ENCODE measurements at places on chromosomes 16 and 17. TPM values are rescaled to one million over a fixed set of nuclear protein-coding genes. Genes with fewer than 3 reads are reported as not detected.

Gene EFNB3
- 0.90 TPM for total RNA-seq

Gene PDK2
- total RNA-seq, result 37.8 TPM

Gene TOM1L1
- 3.8 TPM for total RNA-seq

Gene TBX4
- not detected for total RNA-seq

Gene FBXO39
- 0.57 TPM for total RNA-seq

Gene SCGB1C2
- total RNA-seq, result not detected

GRCh38 chr17:47843391-47843730 is 2.3 kb upstream of the SCRN2 start:
- no peak for DNase-seq

DNA sequence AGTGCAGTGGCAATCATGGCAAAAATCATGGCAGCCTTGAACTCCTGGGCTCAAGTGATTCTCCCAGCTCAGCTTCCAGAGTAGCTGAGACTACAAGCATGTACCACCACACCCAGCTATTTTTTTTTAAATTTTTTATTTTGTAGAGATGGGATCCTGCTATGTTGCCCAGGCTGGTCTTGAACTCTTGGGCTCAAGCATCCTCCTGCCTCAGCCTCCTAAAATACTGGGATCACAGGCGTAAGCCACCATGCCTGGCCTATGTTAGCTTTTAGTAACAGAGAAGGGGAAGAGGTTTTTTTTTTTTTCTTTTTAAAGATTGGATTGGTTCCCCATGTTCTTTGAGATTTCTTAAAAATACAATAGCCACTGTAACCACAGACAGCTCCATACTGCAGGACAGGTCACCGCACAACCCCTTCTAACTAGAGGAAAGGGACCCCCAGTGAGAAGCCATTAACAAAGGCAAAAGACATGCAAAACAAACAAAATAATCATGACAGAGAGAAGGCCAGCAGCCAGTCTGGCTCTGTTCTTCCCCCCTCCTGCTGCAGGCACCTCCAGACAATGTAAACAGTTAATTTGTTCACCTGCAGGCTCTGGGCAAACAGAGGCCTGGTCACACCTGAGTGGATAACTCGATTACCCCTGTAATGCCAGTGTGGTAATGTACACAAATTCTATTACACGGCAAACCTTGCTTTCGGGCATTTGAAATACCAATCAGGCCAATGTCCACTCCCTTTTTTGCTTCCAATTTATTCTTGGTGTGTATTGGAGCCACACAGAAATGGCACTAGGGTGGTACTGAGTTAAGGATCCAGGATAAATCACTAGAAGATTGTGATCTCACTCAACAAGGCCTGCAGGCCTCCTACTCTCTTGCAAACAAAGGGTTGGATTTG is 52.9 kb downstream of the SNX11 start:
- DNase-seq, result no peak

DNA sequence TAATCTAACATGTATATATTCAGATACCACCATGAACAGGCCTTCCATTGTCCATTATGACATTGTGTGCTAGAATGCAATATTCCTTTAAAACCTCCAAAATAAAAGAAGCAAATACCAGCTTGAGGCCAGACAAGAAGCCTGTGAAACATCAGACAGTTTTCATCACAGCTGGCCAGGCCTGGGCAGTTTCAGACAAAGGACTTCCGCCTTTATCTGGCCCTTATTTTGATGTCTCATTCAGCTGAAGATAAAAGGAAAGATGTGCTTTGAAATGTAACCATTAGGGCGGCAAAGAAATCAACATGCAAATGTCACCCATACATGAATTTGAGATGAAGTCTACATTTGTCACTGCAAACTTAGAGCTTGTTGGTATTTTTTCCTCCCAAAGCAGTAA is 737.5 kb downstream of the KCNJ2 start:
- peak; percentile 52 for DNase-seq

DNA sequence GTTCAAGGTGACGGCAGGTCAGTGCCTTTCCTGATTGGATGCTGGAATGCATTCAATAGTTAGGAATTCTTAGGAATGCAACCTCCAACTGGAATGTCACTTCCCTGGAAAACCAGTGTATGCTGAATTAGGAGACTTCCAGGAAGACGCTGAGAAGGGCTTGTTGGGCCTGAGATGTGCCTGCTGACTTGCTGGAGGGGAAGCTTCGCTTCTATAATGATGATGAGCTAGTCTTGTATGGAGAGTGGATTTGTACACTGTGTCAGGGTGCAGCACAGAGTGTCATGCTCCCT is 45.6 kb downstream of the SMPD3 start:
- no peak for DNase-seq

DNA sequence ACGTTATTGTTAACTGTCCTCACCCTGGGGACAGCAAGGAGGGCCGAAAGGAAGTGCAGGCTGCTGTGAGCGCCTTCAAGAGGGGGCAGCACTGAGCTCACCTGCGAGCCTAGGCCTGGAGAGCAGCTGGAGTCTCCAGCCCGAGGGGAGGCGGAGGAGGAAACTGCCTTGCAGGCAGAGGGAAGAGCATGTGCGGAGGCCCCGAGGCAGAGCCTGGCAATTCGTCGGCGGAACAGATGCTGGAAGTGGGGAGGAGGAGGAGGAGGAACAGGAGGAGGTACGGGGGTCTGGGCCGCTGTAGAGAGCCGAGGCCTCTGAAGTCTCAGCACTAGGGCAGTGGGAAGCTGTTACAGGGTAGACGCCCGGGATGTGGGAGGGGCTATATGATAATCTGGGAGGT is 49.6 kb upstream of the PLCG2 start:
- no peak for DNase-seq

GRCh38 chr17:76716146-76716838 is 5.5 kb upstream of the MXRA7 start:
- peak; percentile 100 for DNase-seq

DNA sequence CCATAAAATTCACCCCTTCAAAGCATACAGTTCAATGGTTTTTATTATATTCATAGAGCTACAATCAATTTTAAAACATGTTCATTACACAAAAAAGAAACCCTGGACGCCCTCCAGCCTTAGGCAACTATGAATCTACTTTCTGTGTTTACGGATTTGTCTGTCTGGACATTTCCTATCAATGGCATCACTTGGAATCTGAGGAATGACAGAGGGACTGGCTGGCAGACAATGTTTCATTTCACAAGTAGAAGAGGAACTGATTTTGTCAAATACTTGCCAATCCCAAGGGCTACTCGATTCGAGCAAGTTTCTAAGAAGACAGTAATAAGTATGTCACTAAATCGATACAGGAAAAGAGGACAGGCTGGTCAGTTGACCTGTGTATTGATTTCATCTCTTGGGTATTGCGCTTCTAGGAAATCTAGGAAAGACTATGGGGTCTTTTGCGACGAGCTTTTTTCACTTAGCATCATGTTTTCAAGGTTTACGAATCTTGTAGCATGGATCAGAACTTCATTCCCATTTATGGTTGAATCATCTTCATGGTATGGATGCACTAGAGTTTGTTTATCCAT is 56.6 kb downstream of the RGS9 start:
- DNase-seq, result no peak

DNA sequence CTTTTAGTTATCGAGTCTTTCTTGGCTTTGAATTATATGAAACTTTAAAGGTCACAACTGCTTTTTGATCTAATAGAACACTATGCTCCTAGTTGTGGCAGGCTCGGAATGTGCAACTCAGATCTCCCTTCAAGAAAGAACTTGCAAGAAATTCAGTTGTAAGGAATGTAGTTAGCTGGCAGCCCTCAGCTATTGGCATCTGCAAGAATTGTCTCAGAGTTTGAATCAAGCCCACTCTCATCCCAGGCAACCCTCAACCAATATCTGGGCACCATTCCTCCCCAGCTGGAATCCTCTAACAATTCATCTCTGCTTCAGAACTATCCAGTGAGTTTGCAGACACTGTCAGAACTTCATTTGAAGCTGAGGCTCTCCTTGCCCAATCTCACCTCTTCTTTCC is 447.2 kb downstream of the KIF2B start:
- DNase-seq, result no peak

- DNase-seq, result no peak
Measured at GRCh38 chr16:13344001-13344400, 442.6 kb downstream of the SHISA9 start.

GRCh38 chr16:80113873-80114574 is 426.8 kb upstream of the DYNLRB2 start:
- no peak for DNase-seq

- DNase-seq, result no peak
Measured at GRCh38 chr16:531494-532125, 4.1 kb downstream of the CAPN15 start.

GRCh38 chr16:68802190-68802589 is 41.1 kb upstream of the TANGO6 start:
- DNase-seq, result peak; percentile 96

DNA sequence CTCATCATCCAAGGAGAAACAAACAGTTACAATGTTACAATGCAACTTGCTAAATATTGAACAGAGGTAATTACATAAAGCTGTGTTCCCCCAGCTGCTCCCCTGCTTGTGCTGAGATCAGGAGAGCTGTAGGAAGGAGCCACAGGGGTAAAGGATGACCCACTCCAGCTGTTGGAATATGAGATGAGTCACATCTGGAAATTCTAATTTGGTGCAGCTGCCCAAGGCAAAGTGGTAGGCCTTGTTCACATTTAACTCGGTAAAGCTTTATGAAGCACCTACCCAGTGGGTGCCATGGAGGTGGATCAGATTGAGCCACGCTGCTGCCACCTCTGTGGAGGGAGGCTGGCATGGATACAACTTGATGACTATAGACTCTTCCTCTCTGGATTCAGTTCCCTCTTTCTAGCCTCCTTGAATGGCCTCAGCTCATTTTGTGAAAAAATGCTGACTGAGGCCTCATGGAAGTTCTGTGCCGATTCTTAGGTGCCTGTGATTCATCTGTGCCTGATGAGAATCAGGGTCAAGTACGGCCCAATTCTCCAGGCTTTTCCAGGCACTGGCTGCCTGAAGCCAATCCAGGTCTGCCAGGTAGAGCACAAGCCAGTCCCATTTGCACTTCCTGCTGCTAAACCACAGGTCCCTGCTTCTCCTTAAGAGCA is 7.4 kb downstream of the ZNF689 start:
- peak; percentile 43 for DNase-seq

DNA sequence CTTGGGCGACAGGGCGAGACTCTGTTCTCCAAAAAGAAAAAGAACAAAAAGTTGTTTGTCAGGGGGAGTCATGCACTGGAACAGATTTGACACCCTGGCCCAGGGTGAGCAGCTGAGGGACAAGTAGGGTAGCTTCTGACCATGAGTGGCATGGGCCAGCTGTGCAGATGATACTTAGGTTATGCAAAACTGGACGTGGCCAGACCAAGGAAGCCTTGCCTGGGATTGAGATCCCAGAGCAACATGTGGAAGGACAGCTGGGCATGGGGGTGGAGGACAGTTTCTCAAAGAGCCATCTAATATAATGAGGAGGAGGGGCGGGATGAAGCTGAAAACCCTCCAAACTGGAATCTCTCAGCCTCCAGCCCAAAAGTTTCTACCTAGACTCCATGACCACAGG is 19.6 kb upstream of the SLC35B1 start:
- no peak for DNase-seq

- DNase-seq, result no peak
Measured at GRCh38 chr17:4584101-4584916, at the start of gene SMTNL2. Gene SMTNL2 (plus strand): TSS chr17:4584529. CDS start chr17:4584606, 77 bp downstream.

Measured in fibroblast of the aortic adventitia (primary cell).